ENCODE measurements at places on chromosomes 7 and 10. TPM values are rescaled to one million over a fixed set of nuclear protein-coding genes. Genes with fewer than 3 reads are reported as not detected.

MRLN gene
- not detected for total RNA-seq

XPNPEP1 gene
- 201 TPM for total RNA-seq

AMZ1 gene
- not detected for total RNA-seq

PNLIP gene
- not detected for total RNA-seq

SPRN gene
- not detected for total RNA-seq

ANXA8L1 gene
- not detected for total RNA-seq

ADRA2A gene
- 0.04 TPM for total RNA-seq

TMEM26 gene
- total RNA-seq = not detected

SYT15B gene
- not detected for total RNA-seq

DNA sequence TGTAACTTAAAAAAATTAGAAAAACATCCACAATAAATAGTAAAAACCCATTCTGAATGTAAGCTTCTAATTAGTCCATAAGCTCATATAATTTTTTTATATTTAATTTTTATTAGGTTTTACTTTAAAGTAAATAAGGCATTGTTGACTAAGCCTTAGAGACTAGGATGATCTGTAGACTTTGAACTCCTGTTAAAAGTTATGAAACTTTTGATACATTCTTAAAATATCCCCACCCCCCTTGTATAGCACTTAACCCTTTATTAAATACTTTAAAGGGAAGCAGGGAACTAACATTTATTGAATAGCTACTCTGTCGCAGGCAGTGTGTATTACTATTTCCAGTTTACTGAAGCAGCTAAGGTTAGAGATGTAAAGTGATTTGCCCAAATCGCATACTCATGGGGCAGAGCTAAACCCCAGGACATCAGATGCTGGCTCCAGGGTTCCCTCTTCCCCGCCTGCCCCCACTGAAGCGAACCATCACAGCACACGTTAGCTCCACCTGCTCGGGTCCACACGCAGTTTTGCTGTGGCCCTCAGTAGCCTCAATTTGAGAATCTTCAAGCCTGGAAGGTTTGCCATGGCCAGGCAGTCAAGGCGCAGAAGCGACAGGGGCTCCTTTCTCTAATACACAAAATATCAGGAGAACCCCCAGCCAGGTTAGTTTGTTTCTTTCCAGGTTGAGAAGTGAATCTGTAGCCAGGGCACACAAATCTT is 762 bp downstream of the PON1 start:
- H3K27ac ChIP-seq = no peak overlapping the region
- no peaks in the 10 kb centered on the region for H3K36me3 ChIP-seq
- no peaks in the 10 kb centered on the region for H3K27me3 ChIP-seq
- no peak for DNase-seq
- no peak overlapping the region for H3K4me3 ChIP-seq

GRCh38 chr10:24643679-24644209 is 79.9 kb downstream of the ARHGAP21 start:
- no peaks in the 10 kb centered on the region for H3K36me3 ChIP-seq
- H3K4me1 ChIP-seq = no peaks in the 10 kb centered on the region
- H3K4me3 ChIP-seq = no peak overlapping the region
- no peak overlapping the region for H3K27ac ChIP-seq

GRCh38 chr10:107978455-107978854 is 813.9 kb upstream of the SORCS1 start:
- H3K27ac ChIP-seq = no peak overlapping the region
- no peaks in the 10 kb centered on the region for H3K27me3 ChIP-seq
- no peaks in the 10 kb centered on the region for H3K36me3 ChIP-seq
- no peak for DNase-seq
- no peaks in the 10 kb centered on the region for H3K4me1 ChIP-seq

- no peaks in the 10 kb centered on the region for H3K4me1 ChIP-seq
- no peak overlapping the region for H3K27ac ChIP-seq
- H3K27me3 ChIP-seq = no peaks in the 10 kb centered on the region
- no peak for DNase-seq
- no peaks in the 10 kb centered on the region for H3K36me3 ChIP-seq
Observed at GRCh38 chr10:109932391-109932790, 9.1 kb upstream of the XPNPEP1 start.

DNA sequence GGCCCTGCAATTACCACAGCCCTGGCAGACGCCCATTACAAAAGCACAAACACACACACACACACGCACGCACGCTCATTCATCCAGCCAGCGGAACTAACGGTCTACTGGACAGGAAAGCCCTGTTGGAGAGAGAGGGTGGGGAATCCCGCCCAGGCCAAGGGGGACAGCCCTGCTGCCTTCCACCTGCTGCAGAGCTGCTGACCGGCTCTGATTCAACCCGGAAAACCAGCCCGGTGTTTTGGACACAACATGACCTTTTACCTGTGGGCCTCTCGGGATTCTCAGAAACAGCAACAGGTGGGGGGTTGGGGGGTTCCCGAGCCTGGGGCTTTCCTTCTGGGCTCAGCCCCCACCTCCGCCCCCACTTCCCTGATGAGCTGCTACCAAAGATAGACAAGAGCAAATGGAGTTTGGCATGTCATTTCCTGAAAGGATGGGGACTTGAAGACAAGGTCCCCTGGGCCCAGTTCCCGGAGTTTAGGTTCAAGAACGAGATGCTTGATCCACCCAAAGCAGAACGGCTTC is 18.5 kb upstream of the SERPINE1 start:
- DNase-seq = no peak
- no peak overlapping the region for H3K4me3 ChIP-seq
- no peaks in the 10 kb centered on the region for H3K36me3 ChIP-seq
- no peaks in the 10 kb centered on the region for H3K4me1 ChIP-seq
- no peak overlapping the region for H3K27ac ChIP-seq

DNA sequence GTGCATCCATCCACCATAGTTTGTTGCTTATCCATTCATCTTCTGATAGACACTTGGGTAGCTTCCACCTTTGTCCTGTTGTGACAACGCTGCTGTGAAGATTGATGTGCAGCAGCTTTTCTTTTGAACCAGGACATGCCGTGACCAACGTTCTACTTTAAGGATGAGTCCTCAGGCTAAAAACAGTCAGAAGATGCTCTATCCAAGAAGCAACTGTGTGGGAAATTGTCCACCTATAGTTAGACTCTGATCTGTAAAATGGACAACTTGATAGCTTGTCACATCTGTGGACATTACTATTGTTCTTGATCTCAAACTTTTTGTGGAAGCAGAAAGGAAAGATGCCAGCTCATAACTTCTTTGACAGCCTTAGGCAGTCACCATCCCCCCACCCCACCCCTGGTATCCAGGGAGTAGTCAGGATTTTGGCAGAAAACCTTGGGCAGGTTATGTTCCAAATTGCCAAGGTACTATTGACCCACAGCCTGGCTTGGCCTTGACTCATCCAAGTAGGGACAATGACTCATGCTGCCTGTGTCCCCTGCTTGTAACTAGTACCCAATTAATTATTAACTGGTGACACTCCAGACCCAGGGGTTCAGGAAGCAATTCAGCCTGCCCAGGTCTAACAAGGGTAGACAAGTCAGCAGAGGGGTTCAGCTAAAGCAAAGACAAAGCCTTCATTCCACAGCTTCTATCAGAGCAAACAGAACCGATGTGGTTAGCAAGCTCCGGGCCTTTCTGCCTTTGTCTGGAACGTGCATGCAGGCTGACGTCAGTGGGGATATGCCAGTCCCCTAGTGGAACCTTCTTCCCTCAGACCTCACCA is 99.6 kb upstream of the ANLN start:
- no peak overlapping the region for H3K4me3 ChIP-seq
- H3K4me1 ChIP-seq = peaks cover 67% of the 10 kb centered on the region
- peaks cover 12% of the 10 kb centered on the region for H3K36me3 ChIP-seq
- no peaks in the 10 kb centered on the region for H3K27me3 ChIP-seq
- H3K27ac ChIP-seq = peak overlapping the region; percentile 100
- peak; percentile 40 for DNase-seq

GRCh38 chr7:134726581-134726980 is 52.9 kb upstream of the CALD1 start:
- H3K4me1 ChIP-seq = no peaks in the 10 kb centered on the region
- H3K27ac ChIP-seq = no peak overlapping the region
- H3K36me3 ChIP-seq = no peaks in the 10 kb centered on the region
- no peak overlapping the region for H3K4me3 ChIP-seq
- DNase-seq = no peak

DNA sequence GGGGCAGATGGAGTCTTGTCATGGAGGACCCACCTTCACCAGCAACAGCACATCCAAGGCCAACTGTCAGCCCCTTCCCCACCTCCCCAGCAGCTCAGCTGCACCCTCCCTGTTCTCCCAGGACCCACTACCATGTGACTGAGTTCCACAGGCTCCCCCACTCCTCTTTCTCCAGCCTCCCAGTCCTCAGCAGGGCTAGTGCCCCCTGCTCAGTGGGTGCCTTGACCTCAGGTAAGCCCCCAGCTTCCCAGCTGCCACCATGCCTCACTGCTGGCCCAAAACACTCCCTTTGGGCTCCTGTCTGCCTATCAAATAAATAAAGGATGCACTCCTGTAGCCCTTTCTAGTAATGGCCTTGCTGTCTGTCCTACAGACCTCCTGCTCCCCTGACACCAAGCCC is 174.4 kb downstream of the SLIT1 start:
- no peaks in the 10 kb centered on the region for H3K27me3 ChIP-seq
- H3K27ac ChIP-seq = no peak overlapping the region
- H3K4me3 ChIP-seq = no peak overlapping the region

- H3K36me3 ChIP-seq = no peaks in the 10 kb centered on the region
- no peaks in the 10 kb centered on the region for H3K27me3 ChIP-seq
- peaks cover 20% of the 10 kb centered on the region for H3K4me1 ChIP-seq
- H3K4me3 ChIP-seq = no peak overlapping the region
Observed at GRCh38 chr10:35092851-35093250, 2.7 kb upstream of the CUL2 start.

- no peak overlapping the region for H3K4me3 ChIP-seq
- H3K4me1 ChIP-seq = no peaks in the 10 kb centered on the region
- DNase-seq = no peak
- no peak overlapping the region for H3K27ac ChIP-seq
- no peaks in the 10 kb centered on the region for H3K27me3 ChIP-seq
Observed at GRCh38 chr10:77208684-77209256, 428.8 kb downstream of the KCNMA1 start.

GRCh38 chr7:20301311-20301939 is 29.3 kb upstream of the ITGB8 start:
- no peak overlapping the region for H3K4me3 ChIP-seq
- DNase-seq = no peak
- no peaks in the 10 kb centered on the region for H3K36me3 ChIP-seq
- H3K4me1 ChIP-seq = peaks cover 41% of the 10 kb centered on the region
- H3K27ac ChIP-seq = no peak overlapping the region

DNA sequence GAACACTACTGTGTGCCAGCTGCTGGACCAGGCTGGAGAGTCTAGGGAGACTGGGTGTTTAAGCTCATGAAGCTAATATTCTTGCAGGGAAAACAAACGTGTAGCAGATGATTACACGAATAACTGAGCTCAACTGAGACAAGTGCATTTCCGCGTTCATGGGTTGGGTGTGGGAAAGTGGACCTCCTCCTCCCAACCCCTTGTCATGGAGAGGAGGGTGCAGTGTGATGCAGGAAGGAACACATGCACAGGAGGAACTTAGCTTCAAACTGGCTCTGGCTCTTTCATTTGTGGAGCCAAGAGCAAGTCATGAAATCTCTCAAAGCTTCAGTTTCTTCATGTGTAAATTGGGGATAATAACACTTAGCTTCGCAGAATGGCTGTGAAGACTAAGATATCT is 204.3 kb downstream of the ARHGAP12 start:
- no peaks in the 10 kb centered on the region for H3K4me1 ChIP-seq
- no peak for DNase-seq
- no peak overlapping the region for H3K27ac ChIP-seq
- no peaks in the 10 kb centered on the region for H3K27me3 ChIP-seq
- no peak overlapping the region for H3K4me3 ChIP-seq

GRCh38 chr7:87110778-87111177 is 41.5 kb upstream of the DMTF1 start:
- no peaks in the 10 kb centered on the region for H3K4me1 ChIP-seq
- DNase-seq = no peak

- DNase-seq = no peak
- no peak overlapping the region for H3K27ac ChIP-seq
- no peak overlapping the region for H3K4me3 ChIP-seq
- H3K4me1 ChIP-seq = no peaks in the 10 kb centered on the region
- no peaks in the 10 kb centered on the region for H3K36me3 ChIP-seq
- no peaks in the 10 kb centered on the region for H3K27me3 ChIP-seq
Observed at GRCh38 chr10:3720228-3721019, 64.6 kb downstream of the KLF6 start.
